ENCODE measurements at places on chromosomes 12 and 14. TPM values are rescaled to one million over a fixed set of nuclear protein-coding genes. Genes with fewer than 3 reads are reported as not detected.

Gene APOF
- total RNA-seq: not detected

Gene MGP
- total RNA-seq: 1,009 TPM

Gene NELL2
- 14.7 TPM for total RNA-seq

Gene SERPINA10
- not detected for total RNA-seq

Gene CIROP
- total RNA-seq: not detected

Gene DNAJC22
- 0.28 TPM for total RNA-seq

Gene SYCP3
- total RNA-seq: not detected

Gene NEDD8
- total RNA-seq: 187 TPM

Gene BTG1
- 62.9 TPM for total RNA-seq

Gene TAS2R30
- 8.1 TPM for total RNA-seq

Gene TMEM132D
- total RNA-seq: not detected

Gene HOXC5
- total RNA-seq: 1.4 TPM

Gene SLC25A47
- total RNA-seq: not detected

Gene CNTN1
- 12.5 TPM for total RNA-seq

Gene NPFF
- not detected for total RNA-seq

Gene AQP2
- total RNA-seq: not detected

Gene CCDC60
- total RNA-seq: 1.6 TPM

Gene TAS2R31
- 3.9 TPM for total RNA-seq

Gene ITPK1
- 46.8 TPM for total RNA-seq

Gene BCAT1
- total RNA-seq: 20.2 TPM

Gene GLIPR1L2
- 1.1 TPM for total RNA-seq

Gene OR4K1
- not detected for total RNA-seq

Gene NANOG
- total RNA-seq: not detected

Gene RD3L
- total RNA-seq: not detected

Gene RAN
- total RNA-seq: 179 TPM

Gene KRT8
- total RNA-seq: 36.4 TPM

Gene SRRM4
- total RNA-seq: not detected

Gene FIGNL2
- 0.36 TPM for total RNA-seq

Gene CLEC7A
- total RNA-seq: 8.7 TPM

Gene AGAP2
- total RNA-seq: 3.0 TPM

Gene CIDEB
- 9.5 TPM for total RNA-seq

Gene CD69
- 2.7 TPM for total RNA-seq

Gene C14orf132
- total RNA-seq: 20.7 TPM

Gene FOXN4
- not detected for total RNA-seq

Gene FOXG1
- total RNA-seq: not detected

Gene SERPINA9
- not detected for total RNA-seq

Gene FOS
- 1,048 TPM for total RNA-seq

Gene KCNMB4
- 5.7 TPM for total RNA-seq

Gene GABARAPL1
- total RNA-seq: 78.5 TPM

Data from sigmoid colon (tissue), 7 donors.